ENCODE measurements at places on chromosomes 6 and 20.
A peak's percentile ranks its signal among the peaks of the same experiment; 100 is the strongest.

GRCh38 chr20:49353348-49353747 is 75.5 kb upstream of the ZNFX1 start:
- DNase-seq, result no peak

GRCh38 chr6:33272275-33273128 is 627 bp downstream of the RPS18 start:
- no peak for DNase-seq

- DNase-seq, result no peak
Measured at GRCh38 chr6:167146977-167147376, 10.8 kb downstream of the GPR31 start.

- DNase-seq, result no peak
Measured at GRCh38 chr6:167730441-167730840, 96.3 kb upstream of the AFDN start.

DNA sequence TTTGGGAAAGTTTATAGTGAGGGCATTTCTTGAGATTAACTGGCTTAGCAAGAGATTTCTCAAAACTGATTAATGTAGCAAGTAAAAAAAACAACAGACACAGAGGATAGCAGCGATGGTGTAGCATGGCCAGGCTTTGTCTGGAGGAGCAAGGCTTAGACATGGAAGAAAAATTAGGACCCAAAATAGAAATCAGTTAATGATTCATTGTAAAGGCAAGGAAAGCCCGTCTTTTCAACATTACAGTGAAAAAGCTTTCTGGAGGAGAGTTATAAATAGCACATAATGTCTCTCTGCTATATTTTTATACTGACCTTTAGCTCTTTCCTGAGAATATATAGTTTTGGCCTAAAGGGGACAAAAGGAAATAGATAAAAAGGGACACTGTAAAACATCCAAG is 45.1 kb downstream of the FNDC1 start:
- no peak for DNase-seq

DNA sequence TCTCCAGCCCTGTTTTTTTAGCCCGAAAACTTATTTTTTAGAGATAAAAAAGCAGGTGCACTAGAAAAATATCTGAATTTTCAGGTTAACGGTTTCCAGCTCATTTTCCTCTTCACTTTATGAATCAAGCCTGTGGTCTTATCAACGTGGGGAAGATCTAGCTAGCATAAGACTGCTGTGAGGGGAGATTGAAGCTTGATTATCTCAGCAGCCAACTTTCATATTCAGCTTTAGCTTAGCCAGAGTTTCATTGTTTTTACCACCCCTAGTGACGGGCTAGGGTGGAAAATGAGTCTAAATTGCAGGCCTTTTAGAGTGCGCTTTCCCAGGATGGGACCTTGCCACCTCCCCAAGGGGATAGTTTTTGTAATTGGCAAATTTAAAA is 11.9 kb upstream of the RBM38 start:
- DNase-seq, result no peak

GRCh38 chr6:63858691-63859090 is 223.1 kb downstream of the PHF3 start:
- no peak for DNase-seq

GRCh38 chr6:147651249-147652063 is 143.0 kb downstream of the SAMD5 start:
- DNase-seq, result no peak

DNA sequence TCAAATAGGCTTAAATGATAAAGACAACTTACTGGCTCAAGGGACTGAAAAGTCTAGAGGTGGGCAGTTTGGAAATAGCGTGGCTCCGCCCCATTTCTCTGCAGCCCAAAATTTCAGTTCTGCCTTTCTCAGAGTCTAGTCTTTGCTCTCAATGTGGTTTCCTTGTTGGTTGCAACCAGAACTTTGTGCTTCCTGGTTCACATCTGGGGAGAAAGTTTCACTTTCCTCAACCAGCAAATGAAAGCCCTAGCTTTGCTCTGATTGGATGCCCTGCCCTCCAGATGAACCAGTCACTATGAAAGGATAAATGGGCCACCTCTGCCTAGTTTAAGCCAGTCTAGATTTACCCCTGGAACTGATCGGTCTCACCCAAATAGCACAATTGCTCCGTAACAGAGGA is 14.9 kb downstream of the SYCP2L start:
- peak; percentile 43 for DNase-seq

- no peak for DNase-seq
Measured at GRCh38 chr6:168919470-168920179, 334.0 kb downstream of the THBS2 start.

- no peak for DNase-seq
Measured at GRCh38 chr20:63563225-63563935, 9.4 kb downstream of the FNDC11 start.

- DNase-seq, result no peak
Measured at GRCh38 chr6:154993026-154993425, 2.1 kb upstream of the TIAM2 start.

- DNase-seq, result no peak
Measured at GRCh38 chr6:3057063-3057770, 11.1 kb upstream of the RIPK1 start.

DNA sequence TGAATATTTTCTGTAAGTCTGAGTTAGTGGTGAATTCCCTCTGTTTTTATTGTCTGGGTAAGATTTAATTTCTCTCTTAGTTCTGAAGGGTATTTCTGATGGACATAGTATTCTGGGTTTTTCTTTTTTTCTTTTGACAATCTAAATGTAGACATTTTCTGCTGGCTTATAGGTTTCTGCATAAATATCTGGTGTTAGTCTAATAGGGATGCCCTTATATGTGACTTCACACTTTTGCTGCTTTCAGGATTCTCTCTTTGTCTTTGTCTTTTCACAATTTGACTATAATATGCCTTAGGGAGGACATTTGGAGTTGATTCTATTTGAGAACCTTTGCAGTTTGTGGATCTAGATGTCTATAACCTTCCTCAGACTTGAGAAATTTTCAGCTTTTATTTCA is 667.2 kb downstream of the EPHA7 start:
- no peak for DNase-seq

DNA sequence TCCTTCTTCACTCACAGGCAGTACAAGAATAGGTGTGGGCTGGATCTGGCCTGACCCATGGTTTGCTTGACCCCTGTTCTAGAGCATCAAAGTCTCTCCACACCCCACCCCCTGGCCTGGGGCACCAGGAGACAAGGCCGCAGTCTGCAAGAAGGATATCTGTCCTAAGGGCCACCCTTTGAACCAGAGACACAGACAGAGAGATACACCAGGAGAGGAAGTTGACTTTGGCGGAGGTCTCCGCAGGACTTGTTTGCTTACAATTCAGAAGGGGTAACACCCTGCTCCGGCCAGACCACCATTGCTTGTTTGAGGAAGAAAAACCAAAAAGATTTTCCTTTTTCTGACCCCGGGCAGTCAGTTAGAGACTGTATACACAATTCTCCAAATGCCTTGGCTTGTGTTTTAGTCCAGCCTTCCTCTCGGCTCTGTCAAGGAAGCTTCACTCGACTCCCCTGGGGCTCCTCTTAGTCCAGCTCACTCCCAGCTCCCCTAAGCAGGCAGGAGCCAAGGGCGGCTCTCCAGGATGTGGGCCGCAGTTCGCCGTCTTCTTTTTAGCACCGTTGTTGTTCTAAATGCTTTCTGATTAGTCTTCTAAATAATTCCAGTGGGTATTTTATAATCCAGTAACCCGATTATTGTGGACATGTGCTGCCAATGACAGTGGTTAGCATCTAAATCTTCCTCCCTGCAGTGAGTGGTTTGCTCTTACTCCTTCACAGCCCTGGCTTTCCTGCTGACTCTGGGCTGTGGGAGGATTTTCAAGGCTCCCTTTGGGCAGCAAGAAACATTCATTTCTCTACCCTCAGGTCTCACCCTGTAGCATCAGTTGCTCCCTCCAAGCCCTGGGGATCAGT is 58.6 kb upstream of the MRPS10 start:
- DNase-seq, result no peak

DNA sequence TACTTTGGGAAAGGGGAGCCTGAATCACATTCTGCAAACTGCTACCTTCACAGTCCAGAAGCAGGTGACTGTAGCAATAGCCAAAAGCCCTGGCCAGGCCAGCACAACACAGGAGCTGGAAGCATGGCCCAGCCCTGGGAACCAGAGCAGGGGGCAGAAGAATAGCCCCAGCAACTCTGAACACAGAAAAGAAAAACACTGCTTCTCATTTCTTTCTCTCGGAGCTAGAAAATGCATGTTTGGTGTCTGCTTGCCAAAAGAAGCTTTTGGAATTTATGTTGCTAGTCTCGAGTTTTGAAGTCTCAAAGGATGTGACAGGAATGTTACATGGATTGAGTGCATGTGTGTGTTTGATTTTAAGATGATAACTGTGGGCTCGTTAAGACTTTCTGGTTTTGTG is 79.8 kb upstream of the SCAF8 start:
- DNase-seq, result no peak

- no peak for DNase-seq
Measured at GRCh38 chr20:37845241-37845681, 57.7 kb upstream of the VSTM2L start.

- peak; percentile 55 for DNase-seq
Measured at GRCh38 chr20:1838556-1839279, 56.5 kb upstream of the SIRPA start.

- no peak for DNase-seq
Measured at GRCh38 chr20:10562899-10563298, 110.9 kb downstream of the JAG1 start.

- no peak for DNase-seq
Measured at GRCh38 chr20:17910828-17911294, 57.7 kb downstream of the SNX5 start.

GRCh38 chr6:44967481-44967880 is 360.6 kb upstream of the RUNX2 start:
- no peak for DNase-seq

DNA sequence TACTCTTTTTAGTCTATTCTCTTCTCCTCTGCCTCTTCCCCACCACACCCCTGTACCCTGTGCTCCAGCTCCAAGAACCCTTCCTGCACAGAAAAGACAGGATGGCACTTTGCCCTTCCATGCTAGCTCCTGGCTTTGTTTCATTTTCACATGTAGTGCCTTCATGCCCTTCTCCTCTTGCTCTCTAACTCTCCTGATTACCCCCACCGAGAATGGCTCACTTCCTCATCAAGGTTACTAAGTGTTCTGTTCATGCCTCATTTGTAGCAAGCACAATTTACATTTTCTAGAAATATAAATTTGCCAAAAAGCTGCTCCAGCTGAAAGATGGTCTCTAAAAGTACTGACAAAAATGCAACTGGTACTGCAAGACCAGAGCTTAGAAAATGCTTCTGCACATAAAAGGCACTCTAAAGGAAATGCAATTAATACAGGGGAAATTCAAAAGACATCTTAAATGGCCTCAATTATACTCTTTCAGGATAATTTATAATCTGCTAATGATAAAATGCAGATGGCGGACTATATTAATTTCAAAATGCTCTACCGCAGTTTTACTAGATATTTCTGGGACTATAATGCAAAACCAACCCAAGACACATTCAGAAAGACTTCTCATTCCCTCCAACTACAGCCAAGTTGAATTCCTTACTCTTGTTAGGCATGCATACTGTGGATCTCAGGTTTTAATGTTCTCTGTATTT is 570.2 kb downstream of the PRKN start:
- DNase-seq, result no peak

DNA sequence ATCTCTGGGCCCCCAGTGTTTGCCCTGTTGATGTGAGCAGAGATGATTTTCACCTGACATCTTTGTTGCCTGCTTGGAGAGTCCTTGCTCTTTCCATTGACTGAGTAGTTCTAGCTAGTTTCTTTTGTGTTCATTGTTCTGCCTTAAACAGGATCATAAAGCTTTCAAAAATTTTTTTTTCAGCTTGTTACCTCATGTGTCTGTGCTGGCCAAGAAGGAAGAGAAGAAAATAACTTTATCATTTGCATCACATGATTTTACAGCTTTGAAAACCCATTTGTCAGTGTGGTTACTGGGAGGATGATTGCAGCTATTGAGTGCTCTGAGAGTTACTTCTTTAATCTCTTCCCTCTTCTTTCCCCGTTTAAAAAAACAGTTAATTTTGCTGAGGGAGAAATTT is 16.0 kb downstream of the FOXO3 start:
- no peak for DNase-seq

DNA sequence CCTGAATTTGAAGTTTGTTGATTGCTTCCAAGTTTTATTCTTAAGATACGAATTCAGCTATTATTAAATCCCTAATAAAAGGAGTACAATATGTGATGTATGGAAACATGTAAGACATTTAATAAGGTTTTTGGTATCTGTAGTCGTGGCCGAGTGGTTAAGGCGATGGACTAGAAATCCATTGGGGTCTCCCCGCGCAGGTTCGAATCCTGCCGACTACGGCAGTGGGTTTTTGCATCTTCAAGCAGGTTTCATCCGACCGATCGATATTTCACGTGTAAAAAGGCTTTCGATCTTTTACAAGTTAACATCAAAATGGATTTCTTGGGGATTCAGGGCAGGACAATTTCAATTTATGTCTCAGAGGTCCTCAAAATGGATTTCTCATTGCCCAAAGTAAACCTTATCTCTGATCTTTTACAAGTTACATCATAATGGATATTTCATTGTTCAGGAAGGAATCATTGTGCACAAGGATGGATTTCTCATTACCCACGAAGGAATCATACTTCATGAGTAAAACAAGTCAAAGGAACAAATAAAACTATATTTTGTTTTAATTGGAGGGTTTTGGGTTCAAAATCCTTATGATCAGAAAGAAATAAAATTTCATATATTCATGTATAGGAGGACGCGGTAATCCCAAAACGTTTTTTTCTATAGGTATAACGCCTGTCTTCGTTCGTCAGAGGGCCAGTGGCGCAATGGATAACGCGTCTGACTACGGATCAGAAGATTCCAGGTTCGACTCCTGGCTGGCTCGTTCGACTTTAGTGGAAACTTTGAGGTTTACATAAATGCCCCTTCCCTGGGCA is 37.3 kb upstream of the BTN3A2 start:
- peak; percentile 56 for DNase-seq

- DNase-seq, result no peak
Measured at GRCh38 chr6:96022225-96022624, 6.5 kb downstream of the FUT9 start.

DNA sequence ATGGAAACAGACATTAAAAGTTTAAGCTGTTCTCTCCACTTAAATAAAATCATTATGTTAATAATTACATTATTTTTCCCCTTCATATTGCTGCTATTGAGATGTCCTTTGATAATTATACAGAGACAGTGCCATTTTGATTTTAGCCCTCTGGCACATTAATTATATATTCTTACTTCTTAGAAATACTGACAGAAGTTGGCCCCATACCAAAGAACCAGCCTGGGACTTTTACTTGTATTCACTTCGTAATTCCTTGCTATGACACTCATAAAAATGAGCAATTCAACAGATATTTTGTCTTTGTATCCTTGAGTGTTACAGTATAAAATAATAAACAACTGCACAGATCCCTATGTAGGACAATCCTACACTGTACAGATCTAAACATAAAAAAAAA is 743.7 kb downstream of the TBC1D32 start:
- no peak for DNase-seq

Data from head of caudate nucleus (tissue), 42 donors.